Kidney (tissue), 22 donors: ENCODE measurements at places on chromosomes 7 and 10.

- H3K27me3 ChIP-seq = no peaks in the 10 kb centered on the region
- H3K36me3 ChIP-seq = no peaks in the 10 kb centered on the region
- no peak overlapping the region for H3K27ac ChIP-seq
- no peak for DNase-seq
Measured at GRCh38 chr10:63976538-63976937, 455.3 kb downstream of the REEP3 start.

GRCh38 chr10:131500892-131501291, 189.4 kb upstream of the TCERG1L start:
- no peaks in the 10 kb centered on the region for H3K27me3 ChIP-seq
- H3K4me3 ChIP-seq = no peak overlapping the region
- no peaks in the 10 kb centered on the region for H3K4me1 ChIP-seq

GRCh38 chr10:75319274-75319673, 82.3 kb downstream of the ZNF503 start:
- no peaks in the 10 kb centered on the region for H3K4me1 ChIP-seq
- no peak for DNase-seq
- H3K27me3 ChIP-seq = no peaks in the 10 kb centered on the region
- H3K27ac ChIP-seq = no peak overlapping the region

DNA sequence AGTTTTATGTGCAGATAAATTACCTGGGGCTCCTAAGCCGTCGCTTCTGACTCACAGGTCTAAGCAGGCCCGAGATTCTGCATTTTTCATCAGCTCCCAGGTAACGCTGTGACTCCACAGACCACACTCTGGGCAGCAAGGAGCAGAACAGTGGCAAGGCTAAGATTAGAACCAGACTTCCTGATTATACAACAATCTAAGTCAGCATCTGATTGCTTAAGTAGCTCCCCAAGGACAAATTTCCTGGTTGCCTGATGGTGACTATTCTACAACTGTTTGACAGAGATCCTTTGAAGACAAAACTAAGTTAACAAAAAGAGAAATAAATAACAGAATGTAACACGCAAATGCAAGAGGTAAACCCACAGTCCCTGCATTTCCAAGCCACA, 69.0 kb downstream of the CREB3L2 start:
- no peak for DNase-seq
- H3K36me3 ChIP-seq = no peaks in the 10 kb centered on the region
- H3K4me1 ChIP-seq = peaks cover 9% of the 10 kb centered on the region
- peak overlapping the region; percentile 82 for H3K27ac ChIP-seq
- no peaks in the 10 kb centered on the region for H3K27me3 ChIP-seq
- H3K4me3 ChIP-seq = no peak overlapping the region

- no peak for DNase-seq
- H3K4me1 ChIP-seq = no peaks in the 10 kb centered on the region
- no peaks in the 10 kb centered on the region for H3K36me3 ChIP-seq
- no peak overlapping the region for H3K4me3 ChIP-seq
- H3K27me3 ChIP-seq = no peaks in the 10 kb centered on the region
- H3K27ac ChIP-seq = no peak overlapping the region
Measured at GRCh38 chr7:95102662-95103061, 195.3 kb downstream of the PPP1R9A start.

DNA sequence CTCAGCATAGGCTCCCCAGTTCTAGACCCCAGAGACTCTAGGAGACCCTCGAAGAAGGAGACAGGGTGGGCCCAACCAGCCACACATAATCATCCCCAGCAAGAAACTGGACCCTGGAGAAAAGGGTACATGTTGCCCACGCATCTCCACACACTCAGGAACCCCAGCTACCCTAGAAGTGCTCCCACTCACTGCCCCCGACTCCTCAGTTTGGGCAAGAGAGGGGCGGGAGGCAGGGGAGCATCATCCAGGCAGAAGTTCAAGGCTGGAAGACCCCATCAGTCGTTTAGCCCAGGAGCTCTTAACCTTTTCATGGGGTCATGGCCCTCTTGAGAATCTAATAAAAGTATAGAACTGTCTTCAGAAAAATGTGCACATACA, 1.8 kb upstream of the ZNF467 start:
- no peaks in the 10 kb centered on the region for H3K36me3 ChIP-seq
- H3K4me1 ChIP-seq = peaks cover 5% of the 10 kb centered on the region
- H3K27me3 ChIP-seq = no peaks in the 10 kb centered on the region
- no peak for DNase-seq
- H3K4me3 ChIP-seq = no peak overlapping the region

GRCh38 chr10:113292086-113292485, 260.8 kb upstream of the HABP2 start:
- H3K27me3 ChIP-seq = no peaks in the 10 kb centered on the region
- H3K4me1 ChIP-seq = no peaks in the 10 kb centered on the region
- no peaks in the 10 kb centered on the region for H3K36me3 ChIP-seq
- H3K27ac ChIP-seq = no peak overlapping the region

DNA sequence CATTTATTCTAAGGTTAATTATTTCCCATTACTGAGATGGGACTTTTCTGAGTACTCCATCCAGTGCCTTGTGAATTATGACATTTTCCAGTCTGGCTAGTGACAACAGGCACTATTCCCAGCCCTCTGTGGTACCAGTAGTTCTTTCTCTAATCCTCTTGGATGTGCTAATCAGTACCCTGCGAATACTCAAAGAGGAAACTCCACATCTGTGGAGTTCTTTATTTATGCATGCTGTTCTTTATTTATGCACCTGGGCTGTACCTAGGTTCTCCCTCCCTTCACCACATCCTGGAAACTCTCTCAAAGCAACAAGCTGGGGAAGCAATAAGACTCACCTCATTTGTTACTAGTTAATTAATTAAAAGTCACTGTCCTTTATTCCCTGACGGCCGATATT, 83.5 kb downstream of the TSPAN12 start:
- H3K36me3 ChIP-seq = no peaks in the 10 kb centered on the region
- no peak for DNase-seq
- no peak overlapping the region for H3K4me3 ChIP-seq
- no peaks in the 10 kb centered on the region for H3K27me3 ChIP-seq
